MG63 (cell line): ENCODE measurements at places on chromosomes 1 and 21. TPM values are rescaled to one million over a fixed set of nuclear protein-coding genes. Genes with fewer than 3 reads are reported as not detected.
A peak's percentile ranks its signal among the peaks of the same experiment; 100 is the strongest.

- peak; percentile 44 for DNase-seq
Measured at GRCh38 chr1:182595641-182596240, 6.7 kb upstream of the RNASEL start.

Gene PRAMEF26
- total RNA-seq = not detected in 2 replicates

Gene PODN
- total RNA-seq = 0.10 TPM in 1 of 2 replicates, not detected in the other

Gene ENAH
- total RNA-seq = 121 and 171 TPM in 2 replicates

GRCh38 chr1:209643285-209644020 is 8.8 kb downstream of the LAMB3 start:
- peak; percentile 39 for DNase-seq

- DNase-seq = no peak
Measured at GRCh38 chr1:167642501-167642826, 12.4 kb downstream of the RCSD1 start.

Gene ELOVL1
- total RNA-seq = 101 and 118 TPM in 2 replicates

Gene ZBTB48
- total RNA-seq = 20.6 and 32.5 TPM in 2 replicates

DNA sequence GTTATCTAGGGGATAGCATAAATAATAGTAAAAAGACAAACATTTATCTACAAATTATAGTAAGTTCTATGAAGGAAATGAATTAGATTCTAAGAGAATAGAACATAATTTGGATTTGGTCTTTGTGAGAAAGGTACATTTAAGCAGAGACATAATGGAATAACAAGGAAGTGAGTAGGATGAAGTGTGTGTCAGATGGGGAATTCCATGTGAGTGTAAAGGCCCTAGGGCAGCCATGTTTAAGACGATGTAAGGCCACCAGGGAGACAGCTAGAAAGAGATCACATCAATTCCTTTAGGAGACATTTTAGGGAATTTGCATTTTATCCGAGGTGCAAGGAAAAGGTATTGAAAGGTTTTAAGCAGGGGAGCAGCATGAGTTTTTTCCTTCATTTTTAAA is 33.8 kb upstream of the ELAVL4 start:
- DNase-seq = no peak

Gene OR2L2
- total RNA-seq = 0.16 TPM in 1 of 2 replicates, not detected in the other

GRCh38 chr1:44808063-44808937 is at the start of gene BTBD19:
Gene BTBD19, plus strand, starts transcription at chr1:44808523. Its CDS starts 298 bp downstream, at chr1:44808821.
- peak; percentile 82 for DNase-seq

DNA sequence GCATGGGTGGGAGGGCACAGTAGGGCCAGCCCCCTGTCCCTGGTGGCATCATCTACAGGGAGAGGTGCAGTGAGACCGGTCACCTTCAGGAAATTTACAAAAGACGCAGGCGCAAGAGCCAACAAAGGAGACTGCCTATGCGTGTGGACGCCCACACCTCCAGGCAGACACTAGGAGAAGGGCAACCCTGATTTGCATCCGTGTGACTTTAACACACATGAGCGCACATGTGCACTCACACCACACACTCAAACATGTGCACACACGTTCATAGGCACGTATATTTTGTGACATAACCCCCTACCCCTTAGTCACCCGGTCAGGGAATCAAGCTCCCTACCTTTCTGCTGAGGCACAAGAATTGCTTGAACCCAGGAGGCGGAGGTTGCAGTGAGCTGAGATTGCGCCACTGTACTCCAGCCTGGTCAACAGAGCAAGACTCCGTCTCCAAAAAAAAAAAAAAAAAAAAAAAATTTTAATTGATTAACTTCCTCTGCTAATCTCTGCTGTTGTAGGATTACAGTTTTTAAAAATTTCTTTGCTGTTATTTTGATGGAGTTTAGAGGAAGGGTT is 84.7 kb upstream of the SLC25A33 start:
- DNase-seq = no peak

- DNase-seq = peak; percentile 93
Measured at GRCh38 chr1:199272628-199273086, 633.8 kb downstream of the PTPRC start.

- DNase-seq = no peak
Measured at GRCh38 chr21:33372582-33372981, 30.6 kb upstream of the IFNGR2 start.

- DNase-seq = no peak
Measured at GRCh38 chr1:94796266-94796665, 23.9 kb upstream of the SLC44A3 start.

DNA sequence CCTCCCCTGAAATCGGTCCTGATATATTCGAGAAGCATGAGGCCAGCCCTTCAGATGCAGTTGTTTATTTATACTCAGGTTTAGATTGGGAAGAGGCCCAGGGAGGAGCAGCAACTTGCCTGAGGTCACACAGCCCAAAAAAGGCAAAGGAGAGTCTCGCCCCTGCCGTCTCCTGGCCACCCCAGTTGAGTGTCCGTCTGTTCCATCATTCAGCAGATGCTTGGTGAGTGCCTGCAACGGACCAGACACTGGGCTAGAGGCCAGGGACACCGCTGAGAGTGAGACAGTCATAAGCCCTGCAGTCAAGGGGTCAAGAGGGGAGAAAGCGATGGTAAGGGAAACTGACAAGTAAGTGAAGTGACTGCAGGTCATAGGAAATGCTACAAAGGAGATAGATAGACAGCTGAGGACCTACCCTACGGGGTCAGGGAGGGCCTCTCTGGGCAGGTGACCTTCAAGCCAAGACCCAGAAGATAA is 15.4 kb upstream of the SELENON start:
- peak; percentile 37 for DNase-seq

- DNase-seq = peak; percentile 17
Measured at GRCh38 chr21:26945916-26946675, 20.8 kb downstream of the ADAMTS5 start.

DNA sequence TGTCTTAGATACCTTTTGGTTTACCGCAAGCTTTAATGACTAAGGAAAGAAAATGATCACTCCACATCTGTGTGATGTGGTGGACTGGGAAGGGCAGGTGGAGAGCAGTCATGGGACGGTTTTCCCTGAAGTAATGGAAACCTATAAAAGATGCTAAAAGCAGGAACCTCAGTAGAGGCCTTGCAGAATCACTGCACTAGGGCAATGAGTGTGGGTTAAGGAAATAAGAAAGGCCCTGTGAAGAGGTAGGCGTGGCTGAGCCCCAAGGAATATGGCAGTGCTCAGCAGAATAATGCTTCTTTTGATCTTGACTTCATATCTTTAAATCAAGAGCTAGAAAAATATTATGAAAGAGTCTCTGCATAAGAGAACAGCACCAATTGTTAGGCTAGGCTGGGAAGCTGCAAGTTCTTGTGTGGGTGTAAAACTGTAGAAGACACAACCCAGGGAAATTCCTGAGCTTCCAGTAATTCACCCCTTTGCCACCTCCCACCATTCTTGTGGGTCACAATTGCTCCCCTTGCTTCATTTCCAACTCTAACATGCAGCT is 49.9 kb downstream of the CLCA4 start:
- DNase-seq = no peak

DNA sequence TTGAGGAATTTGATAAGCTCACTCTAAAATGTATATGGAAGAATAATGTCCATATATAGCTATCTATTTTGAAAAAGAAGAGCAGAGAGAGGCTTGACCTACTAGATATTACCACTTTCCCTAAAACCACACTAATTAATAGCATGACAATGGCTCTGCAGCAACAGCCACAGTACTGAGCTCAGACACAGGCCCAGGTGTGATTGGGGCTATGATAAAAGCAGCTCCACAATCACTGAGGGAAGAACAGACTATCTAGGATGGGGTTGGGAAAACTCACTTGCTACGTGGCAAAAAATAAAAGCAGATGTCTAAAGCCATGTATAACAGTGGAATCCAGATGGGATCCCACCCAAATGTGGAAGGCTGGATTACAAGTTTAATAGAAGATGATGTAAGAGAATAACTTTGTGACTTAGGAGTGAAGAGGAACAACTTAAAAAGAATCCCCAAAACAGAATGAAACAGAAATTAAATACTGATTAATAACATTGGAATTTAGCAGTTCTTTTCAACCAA is 80.8 kb upstream of the RAB4A start:
- no peak for DNase-seq

- DNase-seq = no peak
Measured at GRCh38 chr1:62438163-62438562, 1.3 kb downstream of the USP1 start.

Gene CFHR4
- not detected in 2 replicates for total RNA-seq

Gene GABPB2
- total RNA-seq = 2.2 and 13.6 TPM in 2 replicates

- no peak for DNase-seq
Measured at GRCh38 chr1:54600947-54601721, 22.2 kb downstream of the FAM151A start.

DNA sequence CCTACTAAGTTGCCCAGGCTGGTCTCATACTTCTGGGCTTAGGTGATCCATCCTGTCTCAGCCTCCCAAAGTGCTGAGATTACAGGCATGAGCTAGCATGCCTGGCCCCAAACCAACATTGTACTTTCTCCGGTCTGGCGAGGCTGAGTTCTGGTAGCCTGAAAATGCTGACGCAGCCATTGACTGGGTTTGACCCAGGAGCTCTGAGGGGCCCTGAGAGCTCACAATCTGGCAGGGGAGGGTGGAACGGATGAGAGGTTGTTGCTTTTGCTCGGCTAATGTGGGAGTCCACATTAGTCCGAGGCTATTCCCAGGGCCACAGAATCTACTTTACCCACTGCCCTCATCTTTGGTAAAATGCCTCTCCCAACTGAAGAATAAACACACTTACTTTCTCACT is 35.1 kb upstream of the PARP1 start:
- peak; percentile 43 for DNase-seq

DNA sequence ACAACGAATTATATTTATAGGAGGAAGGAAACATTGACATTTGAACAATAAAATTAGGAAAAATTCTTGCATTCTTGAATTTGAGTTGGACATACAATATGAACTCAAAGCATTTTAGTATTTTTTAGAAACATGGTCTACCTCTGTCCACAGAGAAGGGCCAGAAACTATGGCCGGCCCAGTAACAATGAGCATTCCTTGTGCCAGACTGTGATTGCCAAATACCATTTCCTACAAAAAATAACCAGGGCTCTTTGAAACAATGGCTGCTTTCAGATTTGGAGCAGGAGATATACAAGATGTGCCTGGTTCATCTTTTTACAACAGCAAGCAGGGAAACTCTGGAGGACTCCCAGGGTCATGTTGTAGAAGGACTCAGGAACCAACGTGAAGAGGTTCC is 38.4 kb downstream of the NOS1AP start:
- no peak for DNase-seq

GRCh38 chr1:204678721-204679475 is 6.6 kb downstream of the LRRN2 start:
- no peak for DNase-seq

GRCh38 chr1:10173582-10173981 is 36.8 kb upstream of the KIF1B start:
- DNase-seq = no peak

Gene CFHR5
- total RNA-seq = not detected in 2 replicates

GRCh38 chr1:40987439-40988276 is 8.2 kb downstream of the CTPS1 start:
- no peak for DNase-seq
